ENCODE measurements at places on chromosomes 2 and 18.

GRCh38 chr2:98469862-98470544 is 25.3 kb downstream of the INPP4A start:
- no peak for DNase-seq

DNA sequence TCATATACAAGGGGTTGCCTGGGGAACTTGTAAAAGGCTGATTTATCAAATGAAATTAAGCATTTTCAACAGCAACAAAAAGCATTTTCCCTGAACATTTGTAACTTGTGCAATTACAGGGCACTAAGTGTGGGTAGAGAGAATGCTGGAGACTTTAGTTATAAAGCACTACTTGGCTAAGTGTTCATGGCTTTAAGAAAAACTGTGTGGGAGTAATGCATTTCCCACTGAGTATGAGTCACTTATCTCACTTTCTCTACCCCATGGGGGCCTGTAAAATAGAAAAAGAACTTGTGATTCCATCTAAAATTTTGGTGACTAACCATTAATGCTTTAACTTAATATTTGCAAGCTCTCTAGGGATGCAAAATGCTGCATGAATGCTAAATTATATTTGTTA is 193.4 kb downstream of the CCDC102B start:
- DNase-seq: peak; percentile 63

GRCh38 chr18:36191711-36192110 is 4.4 kb downstream of the MOCOS start:
- DNase-seq: no peak

GRCh38 chr2:174680221-174680620 is 82.6 kb upstream of the WIPF1 start:
- no peak for DNase-seq

DNA sequence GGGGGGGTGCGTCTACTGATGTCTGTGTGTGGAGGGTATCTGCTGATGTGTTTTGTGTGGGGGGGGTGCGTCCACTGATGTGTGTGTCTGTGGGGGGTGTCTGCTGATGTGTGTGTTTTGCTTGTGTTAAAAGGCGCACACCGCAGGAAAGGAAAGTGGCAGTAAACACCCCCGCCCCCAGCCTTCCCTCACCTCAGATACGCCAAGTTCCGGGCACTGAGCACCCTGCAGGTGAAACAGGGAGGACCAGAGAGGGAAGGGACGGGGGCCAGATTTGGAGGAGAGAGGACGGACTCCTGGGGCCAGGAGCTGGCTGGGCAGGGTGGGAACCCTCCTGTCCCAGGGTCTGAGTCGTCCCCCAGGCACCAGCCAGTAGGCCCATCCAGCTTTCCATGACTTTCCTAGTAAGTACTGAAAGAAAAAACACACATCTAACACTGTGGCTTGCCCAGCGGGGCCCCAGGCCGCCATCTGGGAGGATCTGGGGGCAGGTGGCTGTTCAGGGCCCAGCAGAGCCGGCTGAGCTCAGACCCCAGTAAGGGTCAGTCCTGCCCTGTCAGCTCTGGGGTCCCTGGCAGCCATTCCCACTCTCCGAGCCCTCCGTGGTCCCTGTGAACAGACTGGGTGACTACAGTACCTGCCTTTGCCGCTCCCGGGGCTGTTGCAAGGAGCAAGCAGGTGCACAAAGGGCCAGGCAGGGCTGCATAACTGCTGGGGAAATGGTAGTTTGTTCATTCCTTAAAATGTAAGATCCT is 126.9 kb downstream of the NFATC1 start:
- DNase-seq: no peak

All from fibroblast of skin of scalp (primary cell).